ENCODE measurements at places on chromosomes 1 and 21.

GRCh38 chr1:209652121-209652735 lies at the start of gene LAMB3:
LAMB3 (minus strand) TSS chr1:209652425; CDS start chr1:209650944, 1,481 bp downstream.
- no peak for DNase-seq

DNA sequence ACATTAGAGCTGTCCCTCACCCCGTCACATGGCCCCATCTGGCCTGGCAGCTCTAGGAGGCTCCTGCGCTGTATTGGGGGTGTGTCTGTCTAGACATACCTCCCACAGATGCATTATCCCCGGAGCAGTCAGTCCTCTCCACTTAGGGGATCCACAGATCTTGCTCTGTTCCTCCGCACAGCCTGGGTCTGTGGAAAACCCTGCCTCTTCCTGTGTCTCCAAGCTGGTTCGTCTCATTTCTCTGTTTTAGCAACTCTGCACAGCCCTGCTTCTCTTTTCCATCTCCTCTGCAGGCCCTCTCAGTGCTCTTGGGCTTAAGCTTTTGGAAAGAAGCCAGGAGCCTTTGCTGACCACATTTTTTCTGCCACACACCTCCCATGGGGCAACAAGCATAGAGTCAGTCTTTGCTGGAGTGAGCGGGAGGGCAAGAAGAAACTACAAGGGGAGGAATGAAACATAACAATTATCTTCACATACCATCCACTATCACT lies 241.5 kb downstream of the FOXD2 start:
- no peak for DNase-seq

GRCh38 chr1:113333056-113333455 lies 57.3 kb upstream of the MAGI3 start:
- no peak for DNase-seq

DNA sequence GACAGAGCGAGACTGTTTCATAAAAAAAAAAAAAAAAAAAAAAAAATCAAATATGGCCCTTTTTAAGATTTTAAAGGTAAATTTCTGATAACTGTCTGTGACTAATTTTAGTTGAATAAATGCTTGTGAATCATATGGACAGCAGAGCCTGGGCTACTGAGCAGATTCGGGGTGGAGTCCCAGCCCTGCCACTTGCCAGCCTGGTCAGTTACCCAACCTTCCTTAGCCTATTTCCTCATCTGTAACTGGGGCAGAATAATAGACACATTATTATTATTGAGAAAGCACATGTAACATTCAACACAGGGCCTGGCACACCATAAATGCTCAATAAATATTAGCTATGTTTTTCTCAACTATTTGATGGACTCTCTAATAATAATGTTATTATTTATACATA lies 11.2 kb upstream of the H3-3A start:
- DNase-seq = no peak

GRCh38 chr1:48077795-48078222 lies 80.6 kb upstream of the TRABD2B start:
- DNase-seq = no peak

DNA sequence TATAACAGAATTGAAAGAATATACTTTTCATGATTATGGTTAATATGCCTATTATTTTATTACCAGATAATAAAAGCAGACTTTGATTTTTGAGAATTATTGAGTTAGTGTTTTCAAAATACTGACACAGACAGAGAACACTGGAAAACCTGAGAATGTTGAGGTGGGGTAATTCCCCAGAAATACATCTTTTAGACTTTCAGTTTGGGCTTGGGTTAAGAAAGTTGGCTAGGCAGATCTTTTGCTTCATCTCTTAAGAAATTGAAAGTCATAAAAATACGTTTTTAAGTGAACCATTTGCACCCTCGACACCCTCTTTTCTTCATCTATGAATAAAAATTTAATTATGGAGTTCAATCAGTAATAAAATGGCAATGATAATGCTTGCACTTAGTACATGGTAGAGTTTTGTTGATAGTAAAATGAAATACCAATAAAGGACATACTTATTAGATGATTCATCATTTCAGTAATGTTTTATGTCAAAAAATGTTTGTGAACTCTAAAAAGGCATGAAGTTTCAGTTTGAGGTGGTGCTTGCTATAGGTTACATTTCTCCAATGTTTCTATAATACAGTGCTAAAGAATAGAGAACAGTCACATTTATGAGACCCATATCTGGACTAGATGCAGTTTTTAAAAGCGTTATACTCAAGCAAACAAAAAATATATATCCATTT lies 1.9 kb upstream of the SAMSN1 start:
- DNase-seq = no peak

DNA sequence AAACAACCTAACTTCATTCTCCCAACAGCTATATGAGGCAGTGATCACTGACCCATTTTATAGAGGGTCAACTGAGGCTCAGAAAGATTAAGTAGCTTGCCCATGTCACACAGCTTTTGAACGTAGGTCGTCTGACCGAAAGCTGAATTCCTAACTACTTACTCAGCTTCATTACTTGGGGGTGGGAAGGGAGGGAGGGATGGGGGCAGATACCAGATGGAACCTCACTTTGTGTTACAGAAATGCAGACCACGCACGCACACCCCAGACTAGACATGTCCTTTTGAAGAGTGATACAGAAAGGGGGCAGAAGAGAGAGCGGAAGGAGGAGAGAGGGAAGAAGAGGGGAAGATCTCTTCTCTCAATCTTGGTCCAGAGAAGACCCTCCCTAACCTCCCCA lies 2.3 kb downstream of the ADGRB2 start:
- no peak for DNase-seq

- no peak for DNase-seq
Observed at GRCh38 chr1:174262349-174263241, 103.3 kb downstream of the RABGAP1L start.

GRCh38 chr1:168391851-168392681 lies 111.4 kb downstream of the TBX19 start:
- DNase-seq = no peak

- no peak for DNase-seq
Observed at GRCh38 chr21:38429011-38429410, 69.3 kb downstream of the ERG start.

- no peak for DNase-seq
Observed at GRCh38 chr1:2172012-2172411, 22.6 kb downstream of the FAAP20 start.

- DNase-seq = no peak
Observed at GRCh38 chr1:210049616-210050015, 111.6 kb downstream of the SYT14 start.

- DNase-seq = no peak
Observed at GRCh38 chr21:42609811-42610210, 43.6 kb upstream of the PDE9A start.

- DNase-seq = peak; percentile 18
Observed at GRCh38 chr1:41322835-41323234, 38.4 kb upstream of the FOXO6 start.

- no peak for DNase-seq
Observed at GRCh38 chr1:243979396-243979795, 71.7 kb upstream of the ZBTB18 start.

GRCh38 chr1:75588779-75589475 lies 22.0 kb downstream of the SLC44A5 start:
- no peak for DNase-seq

- no peak for DNase-seq
Observed at GRCh38 chr1:176670853-176671252, 207.9 kb downstream of the PAPPA2 start.

- DNase-seq = no peak
Observed at GRCh38 chr1:207810606-207811295, 58.9 kb downstream of the CD46 start.

DNA sequence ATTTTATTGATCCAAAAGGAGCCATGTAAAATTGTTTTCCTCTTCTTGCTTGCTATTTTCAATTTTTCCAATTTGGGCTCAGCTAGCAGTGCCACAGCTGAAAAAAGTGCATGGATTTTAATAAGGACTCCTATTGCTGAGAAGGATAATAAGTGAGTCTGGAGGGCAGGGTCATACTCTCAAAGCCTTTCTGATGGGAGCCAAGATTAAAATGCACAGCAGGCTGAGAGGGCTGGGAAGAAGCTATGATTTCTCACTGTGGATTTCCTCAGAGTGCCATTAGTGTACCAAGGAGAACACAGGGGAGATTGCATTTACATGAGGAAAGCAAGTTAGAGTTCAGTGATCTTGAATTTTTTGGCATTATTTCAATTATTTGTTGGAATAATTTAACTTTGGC lies 261.3 kb downstream of the ST6GALNAC3 start:
- no peak for DNase-seq

DNA sequence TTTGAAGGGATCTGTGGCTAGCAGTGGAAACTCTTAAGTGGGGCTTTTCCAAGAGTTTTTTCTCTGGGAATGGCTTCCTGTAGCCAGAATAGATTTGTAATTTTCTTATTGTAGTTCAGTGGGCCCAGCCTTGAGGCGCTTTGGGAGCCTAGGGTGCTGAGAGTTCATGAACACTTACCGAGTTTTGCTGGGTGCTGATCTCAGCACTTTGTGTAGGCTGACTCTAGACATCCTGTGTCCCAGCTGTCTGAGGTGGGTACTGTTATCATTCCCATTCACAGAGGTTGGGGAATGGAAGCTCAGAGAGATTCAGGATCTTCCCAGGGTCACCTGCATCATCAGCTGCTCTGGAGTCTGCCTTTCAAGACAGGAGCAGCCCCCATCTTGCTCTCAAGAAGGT lies 7.0 kb downstream of the PPFIA4 start:
- DNase-seq = no peak

DNA sequence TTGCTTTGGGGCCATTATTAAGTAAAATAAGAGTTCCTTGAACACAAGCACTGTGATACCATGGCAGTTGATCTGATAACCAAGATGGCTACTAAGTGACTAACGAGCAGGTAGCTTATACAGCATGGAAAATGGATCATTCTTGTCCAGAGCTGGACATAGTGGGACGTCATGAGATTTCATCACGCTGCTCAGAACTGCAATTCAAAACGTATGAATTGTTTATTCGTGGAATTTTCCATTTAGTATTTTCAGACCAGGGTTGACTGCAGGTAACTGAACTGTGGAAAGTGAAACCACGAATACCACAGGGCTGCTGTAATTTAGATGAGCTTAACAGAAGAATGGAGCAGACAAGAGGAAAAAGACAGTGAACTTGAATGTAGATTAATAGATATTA lies 38.9 kb downstream of the CCDC18 start:
- no peak for DNase-seq

DNA sequence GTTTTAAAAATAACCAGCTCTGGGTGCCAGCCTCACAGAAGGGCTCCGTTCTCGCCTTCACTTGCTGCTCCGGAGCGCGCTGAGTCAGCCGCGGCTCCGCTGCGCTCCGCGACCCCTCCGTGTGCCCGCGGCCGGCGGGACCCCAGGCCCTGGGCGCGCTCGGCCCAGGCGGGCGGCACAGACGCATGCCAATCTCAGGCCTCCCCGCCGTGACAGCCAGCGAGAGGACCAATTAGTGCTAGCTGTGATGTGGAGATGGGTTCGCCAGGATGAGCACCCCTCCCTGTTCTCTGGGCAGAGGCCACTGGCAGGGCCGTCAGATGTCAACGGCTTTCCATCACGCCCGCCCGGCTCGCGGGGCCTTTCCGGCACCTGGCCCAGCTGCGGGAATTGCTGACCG lies 293.8 kb downstream of the SPATA17 start:
- DNase-seq = no peak

- no peak for DNase-seq
Observed at GRCh38 chr1:17356387-17357026, 15.5 kb upstream of the PADI6 start.

DNA sequence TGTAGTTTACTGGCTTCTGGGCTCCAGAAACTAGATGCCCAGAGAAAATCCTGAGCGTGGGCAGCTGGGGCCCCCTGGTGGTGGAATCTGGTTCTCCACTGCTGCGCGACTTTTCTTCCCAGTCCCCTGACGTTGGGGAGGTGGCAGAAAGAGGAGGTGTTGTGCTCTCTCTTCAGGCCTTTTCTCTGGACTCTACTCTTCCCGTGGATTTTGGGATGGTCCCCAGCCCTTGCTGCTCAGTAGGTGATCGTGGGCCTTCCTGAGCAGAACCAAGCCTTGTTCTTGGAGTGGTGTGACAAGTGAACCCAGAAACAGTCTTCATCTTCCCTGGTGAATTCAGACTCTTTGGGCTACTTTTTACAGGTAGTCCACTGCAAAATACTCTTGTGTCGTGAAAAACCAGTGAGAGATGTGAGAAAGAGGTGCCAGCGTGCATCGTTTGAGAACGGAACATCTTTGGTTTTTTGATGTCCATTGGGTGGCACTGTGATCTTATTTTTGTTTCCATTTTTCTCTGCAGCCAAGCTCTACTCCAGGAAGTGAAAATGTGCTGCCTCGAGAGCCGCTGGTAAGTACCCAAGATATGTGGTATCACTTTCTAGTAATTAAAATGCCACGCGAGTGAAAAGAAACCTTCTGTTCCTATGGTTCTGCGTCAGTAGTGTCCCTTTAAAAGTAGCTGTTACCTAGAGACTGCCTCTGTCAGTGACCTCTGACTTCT lies 20.2 kb downstream of the PEX14 start:
- DNase-seq = peak; percentile 86

DNA sequence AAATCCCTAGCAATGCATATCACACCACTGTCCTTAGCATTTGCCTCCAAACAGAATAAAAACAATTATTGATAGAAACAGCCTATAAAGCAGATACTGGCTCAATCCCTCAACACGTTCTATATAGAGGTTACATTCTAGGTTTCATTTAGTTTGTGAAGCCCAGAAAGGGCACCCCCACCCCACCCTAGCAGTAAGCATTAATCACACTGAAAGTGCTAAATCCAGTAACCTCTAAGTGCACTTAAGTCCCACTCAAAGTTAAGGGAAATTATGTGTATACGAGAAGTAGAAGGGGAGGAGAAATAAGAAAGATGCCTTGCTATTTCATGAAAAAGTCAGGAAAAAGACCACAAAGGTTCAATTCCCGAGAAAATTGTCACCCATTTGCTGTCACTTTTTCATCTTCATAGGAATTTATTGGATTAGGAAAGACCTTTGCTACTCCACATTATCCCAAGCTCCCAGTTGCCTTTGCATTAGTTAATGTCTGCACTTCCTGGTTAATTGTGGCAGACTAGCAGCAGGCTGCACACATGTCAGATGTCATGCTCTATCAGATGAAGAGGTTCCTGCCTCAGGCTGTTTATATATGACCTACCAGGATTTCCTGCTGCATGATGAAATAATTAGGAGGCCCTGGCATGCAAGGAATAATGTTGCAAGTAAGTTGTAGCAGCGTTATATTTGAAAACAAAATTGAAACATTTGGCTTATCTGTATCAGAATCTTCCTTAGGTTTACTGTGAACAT lies 54.5 kb upstream of the LHX8 start:
- no peak for DNase-seq

DNA sequence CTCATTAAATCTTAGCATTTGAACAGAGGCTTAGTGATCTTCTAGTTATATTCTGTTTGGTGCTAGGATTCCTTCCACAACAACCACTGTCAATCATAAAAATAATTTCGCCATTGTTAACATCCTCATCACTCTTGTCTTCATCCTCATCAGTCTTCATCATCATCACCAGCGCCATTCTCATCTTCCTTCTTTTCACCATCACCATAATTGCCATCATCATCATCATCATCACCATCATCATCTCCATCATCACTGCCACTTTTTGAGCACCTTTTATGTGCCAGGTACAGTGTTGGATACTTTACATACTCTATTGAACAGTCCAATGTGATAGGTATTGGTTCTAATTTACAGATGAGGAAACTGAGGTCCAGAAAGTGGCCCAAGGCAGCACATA lies 245.7 kb downstream of the PTPRU start:
- DNase-seq = no peak

- no peak for DNase-seq
Observed at GRCh38 chr21:36699546-36700294, 805 bp downstream of the SIM2 start.

- DNase-seq = no peak
Observed at GRCh38 chr1:75615613-75616435, 4.9 kb upstream of the SLC44A5 start.

- DNase-seq = no peak
Observed at GRCh38 chr1:23202263-23202749, 15.0 kb downstream of the HTR1D start.

- DNase-seq = no peak
Observed at GRCh38 chr1:19169642-19170041, 40.4 kb downstream of the UBR4 start.

Data from effector memory CD8-positive, alpha-beta T cell (primary cell).